WERI-Rb-1 (cell line): ENCODE measurements at places on chromosomes 2 and 18.

- DNase-seq = no peak
These were observed 417.2 kb downstream of the CDH7 start for GRCh38 chr18:66167829-66168684.

DNA sequence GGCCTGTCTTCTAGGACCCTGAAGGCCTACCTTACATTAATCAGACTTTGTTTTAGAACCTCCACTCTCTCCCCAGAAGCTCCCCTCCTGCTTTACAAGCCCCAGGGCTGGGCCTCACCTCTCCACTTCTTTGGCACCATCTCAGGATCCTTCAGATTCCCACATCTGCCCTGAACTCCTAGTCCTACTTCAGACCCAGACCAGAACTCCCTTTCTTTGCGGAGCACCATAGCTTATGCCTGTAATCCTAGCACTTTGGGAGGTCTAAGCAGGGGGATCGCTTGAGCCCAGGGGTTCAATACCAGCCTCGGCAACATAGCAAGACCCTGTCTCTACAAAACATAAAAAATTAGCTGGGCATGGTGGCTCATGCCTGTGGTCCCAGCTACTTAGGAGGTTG is 991 bp downstream of the CHCHD5 start:
- DNase-seq = no peak

- no peak for DNase-seq
These were observed 9.0 kb downstream of the UGP2 start for GRCh38 chr2:63850649-63851048.

GRCh38 chr2:49286726-49287125 is 132.4 kb upstream of the FSHR start:
- no peak for DNase-seq

DNA sequence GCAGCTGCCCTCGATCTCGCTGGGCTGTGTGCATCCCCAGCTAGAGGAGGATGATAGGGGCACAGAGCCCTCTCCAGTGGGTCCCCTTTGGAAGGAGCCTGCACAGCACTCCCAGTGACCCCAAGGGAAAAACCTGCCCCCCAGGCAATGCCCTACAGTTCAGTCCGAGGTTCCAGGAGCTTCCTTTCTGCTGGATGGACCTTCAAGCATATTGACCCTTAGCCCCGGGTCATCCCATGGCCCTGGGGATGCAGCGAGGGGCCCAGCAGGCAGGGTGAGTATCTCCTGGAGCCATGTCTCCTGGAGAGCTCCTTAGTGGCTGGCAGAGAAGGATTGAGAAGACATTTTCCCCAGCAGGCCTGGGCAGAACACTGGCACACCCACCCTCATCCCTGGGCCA is 45.4 kb upstream of the CTDP1 start:
- DNase-seq = no peak

- DNase-seq = no peak
These were observed 151.3 kb upstream of the SLC39A10 start for GRCh38 chr2:195505701-195506100.

GRCh38 chr2:2033691-2034090 is 289.4 kb upstream of the PXDN start:
- no peak for DNase-seq

DNA sequence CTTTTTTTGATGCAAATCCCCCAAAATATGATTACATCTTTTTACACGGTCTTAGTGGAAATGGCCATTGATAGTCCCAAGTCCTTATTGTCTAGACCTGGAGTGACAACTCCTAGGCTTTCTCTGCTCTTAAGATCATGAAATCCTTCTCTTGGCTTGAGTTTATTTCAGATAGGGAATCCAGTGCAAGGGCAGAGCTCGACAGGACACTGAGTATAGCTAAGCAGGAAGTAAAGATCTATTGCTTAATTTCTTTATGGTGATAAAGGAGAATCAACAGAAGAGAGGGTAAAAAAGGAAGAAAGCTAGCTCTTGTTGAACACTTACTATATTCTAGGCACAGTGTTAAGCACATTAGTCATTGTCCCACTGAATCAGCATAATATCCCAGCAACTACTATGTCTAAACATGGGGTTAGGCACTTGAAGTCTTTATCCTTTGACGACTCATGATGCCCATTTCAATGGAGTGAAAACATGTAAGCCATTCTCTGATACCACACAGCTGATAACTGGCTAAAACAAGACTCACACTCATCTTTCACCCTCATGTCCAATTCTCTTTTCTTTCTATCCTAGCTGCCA is 74.1 kb upstream of the LRATD1 start:
- DNase-seq = no peak

- DNase-seq = no peak
These were observed 60.4 kb upstream of the COPS8 start for GRCh38 chr2:237025090-237025865.

DNA sequence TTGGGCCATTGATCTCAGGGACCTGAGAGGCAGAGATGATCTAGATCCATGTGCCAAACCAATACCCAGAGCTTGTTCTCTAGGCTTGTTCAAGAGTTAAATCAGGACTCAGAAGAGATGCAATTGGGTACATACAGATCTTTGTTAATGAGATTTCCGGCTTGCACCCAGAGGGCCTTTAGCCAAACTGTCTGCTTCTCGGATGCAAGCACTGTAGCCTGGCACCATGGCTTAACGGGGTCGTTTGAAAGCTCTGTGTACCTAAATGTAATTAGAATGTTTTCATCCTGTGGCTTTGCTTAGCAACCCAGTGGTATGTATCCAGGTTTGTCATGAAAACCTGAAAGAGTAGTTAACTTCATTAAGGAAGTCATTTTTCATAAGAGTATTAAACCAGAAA is 94.2 kb downstream of the TPGS2 start:
- DNase-seq = no peak

- no peak for DNase-seq
These were observed 98.4 kb downstream of the ZFP36L2 start for GRCh38 chr2:43127941-43128558.

DNA sequence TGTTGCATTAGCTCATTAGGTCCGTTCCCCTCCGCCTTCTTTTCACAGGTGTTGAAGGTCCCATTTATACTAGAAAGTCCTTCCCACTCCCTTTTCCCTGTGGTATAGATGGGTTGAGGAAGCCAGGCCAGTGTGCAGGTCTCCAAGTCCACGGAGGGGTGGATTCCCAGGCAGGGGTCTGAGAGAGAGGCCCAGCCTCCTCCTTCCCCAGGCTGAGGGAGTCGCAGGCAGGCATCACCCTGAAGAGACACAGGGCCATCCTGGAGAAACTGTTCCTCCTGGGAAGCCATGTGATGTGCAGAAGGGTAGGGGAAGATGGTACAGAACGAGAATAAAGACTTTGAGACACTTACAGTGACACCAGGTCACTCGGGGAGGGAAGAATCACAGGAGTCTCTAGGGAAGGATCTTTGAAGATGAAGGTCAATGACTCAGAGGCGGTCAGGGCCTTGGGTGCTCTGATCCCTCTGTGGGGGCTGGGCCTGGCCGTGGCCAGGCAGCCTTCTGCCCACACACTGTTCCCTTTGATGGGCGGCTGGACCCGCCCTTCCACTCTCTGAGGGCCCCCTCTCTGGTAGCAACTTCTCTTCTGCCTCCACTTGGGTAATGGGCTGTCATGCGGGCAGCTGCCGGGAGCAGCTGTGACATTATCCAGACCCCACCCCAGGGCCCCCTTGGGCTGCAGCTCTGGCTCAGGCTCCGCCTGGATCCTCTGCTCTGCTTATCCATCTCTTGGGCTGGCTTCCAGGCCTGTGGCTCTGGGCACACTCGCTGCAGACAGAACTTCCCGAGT is 45.1 kb downstream of the RHOB start:
- no peak for DNase-seq

DNA sequence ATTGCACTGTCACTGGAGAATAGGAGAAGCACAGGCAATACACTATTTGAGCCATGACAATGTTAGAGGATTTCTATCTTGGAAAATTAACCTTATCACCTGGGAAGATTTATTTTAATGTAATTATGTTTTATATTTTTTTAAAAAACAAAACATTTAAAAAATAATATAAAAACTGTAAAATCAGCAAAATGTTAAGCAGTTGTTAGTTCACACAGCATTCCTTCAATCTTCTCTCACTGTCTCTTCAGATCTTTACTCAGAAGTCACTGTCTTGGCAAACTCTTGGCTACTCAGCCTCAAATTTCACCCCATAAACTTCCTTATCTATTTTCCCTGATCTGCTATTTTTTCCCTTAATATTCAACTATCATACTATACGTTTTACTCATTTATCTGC is 1322.6 kb downstream of the LRP1B start:
- no peak for DNase-seq

GRCh38 chr2:67876176-67876575 is 186.6 kb downstream of the C1D start:
- DNase-seq = no peak

GRCh38 chr2:129780316-129781270 is 198.9 kb upstream of the RAB6C start:
- no peak for DNase-seq

DNA sequence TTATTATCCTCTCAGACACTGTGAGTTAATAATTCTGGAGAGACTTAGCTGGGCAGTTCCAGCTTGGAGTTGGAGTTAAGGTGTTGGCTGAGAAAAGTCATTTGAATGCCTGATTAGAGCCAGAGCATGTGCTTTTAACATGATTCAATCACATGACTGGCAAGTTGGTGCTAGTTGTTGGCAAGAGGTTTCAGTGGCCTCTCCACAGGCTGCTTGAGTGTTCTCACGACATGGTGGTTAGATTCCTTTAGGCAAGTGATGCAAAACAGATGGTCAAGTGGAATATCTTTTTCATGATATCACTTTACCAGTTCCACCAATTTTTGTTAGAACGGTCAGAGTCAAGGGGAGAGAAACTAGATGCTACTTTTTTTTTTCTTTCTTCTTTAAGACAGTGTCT is 262.7 kb upstream of the FN1 start:
- no peak for DNase-seq

DNA sequence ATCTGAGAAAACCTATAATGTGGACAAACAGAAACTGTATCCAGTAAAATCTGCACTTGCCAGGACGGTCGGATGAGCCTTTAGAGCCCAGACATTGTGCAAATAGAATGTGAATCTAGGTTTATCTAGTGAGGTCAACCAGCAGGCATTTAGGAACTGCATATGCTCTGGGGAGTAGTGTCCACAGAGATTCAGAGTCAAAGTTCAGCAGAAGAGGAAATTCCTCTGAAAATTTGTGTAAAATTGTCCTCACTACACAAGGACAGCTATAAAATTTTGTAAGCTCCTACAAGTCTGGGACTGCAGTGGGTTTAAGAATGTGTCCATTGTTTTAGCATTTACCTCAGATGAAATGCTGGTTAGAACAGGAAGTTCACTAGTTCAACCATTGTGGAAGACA is 9.8 kb upstream of the NDUFV2 start:
- no peak for DNase-seq
